ENCODE measurements at places on chromosomes 12 and 14. TPM values are rescaled to one million over a fixed set of nuclear protein-coding genes. Genes with fewer than 3 reads are reported as not detected.

The TUBA1A gene
- 803 TPM for total RNA-seq

The ACADS gene
- 17.7 TPM for total RNA-seq

The CEP128 gene
- 7.4 TPM for total RNA-seq

The SCNN1A gene
- 0.85 TPM for total RNA-seq

The THTPA gene
- 24.2 TPM for total RNA-seq

The AQP2 gene
- not detected for total RNA-seq

The PIANP gene
- total RNA-seq: 2.1 TPM

The RNASE1 gene
- total RNA-seq: not detected

The RPGRIP1 gene
- total RNA-seq: not detected

The RBP5 gene
- total RNA-seq: not detected

The ATP23 gene
- total RNA-seq: 9.1 TPM

The TAC3 gene
- total RNA-seq: not detected

The RD3L gene
- not detected for total RNA-seq

The DHRS2 gene
- total RNA-seq: not detected

The SLCO1B1 gene
- not detected for total RNA-seq

The PZP gene
- not detected for total RNA-seq

The POTEM gene
- total RNA-seq: not detected

The APOF gene
- total RNA-seq: not detected

The KERA gene
- not detected for total RNA-seq

Data from hair follicle dermal papilla cell (primary cell).